ENCODE measurements at places on chromosomes 1 and 21.

GRCh38 chr1:170217517-170218256, 71.9 kb downstream of the NTMT2 start:
- DNase-seq, result no peak

DNA sequence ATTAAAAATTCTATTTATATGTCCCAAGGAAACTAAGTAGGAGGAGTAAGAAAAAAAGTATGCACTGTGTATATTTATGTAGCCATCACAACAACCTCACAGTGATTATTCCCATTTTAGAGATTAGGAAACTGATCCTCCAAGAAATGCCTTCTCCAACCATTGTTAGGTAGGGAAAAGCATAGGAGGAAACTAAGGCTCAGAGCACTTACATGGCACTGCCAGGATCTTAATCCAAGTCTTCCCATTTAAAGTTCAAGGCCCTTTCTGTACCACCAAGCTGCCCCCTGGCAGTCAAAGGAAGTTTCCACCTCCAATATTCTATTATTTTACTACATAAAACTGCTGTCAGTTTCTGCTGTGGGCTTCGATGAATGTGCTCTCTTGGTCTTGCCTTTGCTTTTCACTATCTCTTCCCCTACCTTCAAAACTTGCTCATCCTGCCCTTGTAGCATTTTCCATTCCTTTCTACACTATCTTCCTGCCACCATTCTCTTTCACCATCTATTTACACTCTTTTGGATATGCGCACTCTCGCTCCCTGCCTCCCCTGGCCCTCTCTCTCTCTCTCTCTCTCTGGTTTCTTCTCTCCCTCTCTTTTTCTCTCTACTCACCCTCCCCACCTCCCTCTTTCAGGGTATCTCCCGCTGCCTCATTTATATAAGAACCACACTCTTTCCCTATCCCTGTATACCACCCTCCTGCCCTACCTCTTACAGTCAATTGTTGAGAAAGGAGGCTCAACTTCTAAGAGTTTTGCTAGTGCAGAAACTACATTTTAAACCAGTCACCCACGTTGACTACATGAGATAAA, 34.0 kb downstream of the PUM1 start:
- DNase-seq, result no peak

GRCh38 chr1:151840421-151840820, 801 bp upstream of the C2CD4D start:
- DNase-seq, result no peak

DNA sequence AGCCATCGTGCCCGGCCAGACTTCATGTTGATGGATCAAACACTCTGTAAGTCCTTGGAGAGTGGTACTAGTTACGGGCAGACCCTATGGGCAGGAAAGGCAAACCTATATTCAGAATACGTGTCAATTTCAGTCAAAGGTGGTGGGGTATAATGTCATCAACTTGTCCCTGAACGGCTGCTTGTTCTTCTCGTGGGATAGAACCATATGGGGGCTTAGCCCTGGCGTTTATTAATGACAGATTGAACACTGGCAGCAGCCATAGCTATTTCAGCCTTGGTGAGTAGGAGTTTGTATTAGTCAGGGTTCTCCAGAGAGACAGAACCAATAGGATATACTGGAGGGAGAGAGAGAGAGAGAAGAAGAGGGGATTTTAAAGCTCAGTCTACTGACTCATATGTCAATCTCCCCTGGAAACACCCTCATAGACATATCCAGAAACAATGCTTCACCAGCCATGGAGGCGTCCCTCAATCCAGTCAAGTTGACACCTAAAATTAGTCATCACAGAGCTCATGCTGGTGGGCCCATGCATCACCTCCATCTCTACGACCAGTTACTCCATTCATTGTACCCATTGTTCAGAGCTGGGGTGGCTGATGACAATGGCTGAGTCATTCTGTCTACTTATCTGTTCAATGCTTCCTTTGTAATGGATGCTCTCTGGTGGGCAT, 16.1 kb upstream of the AQP10 start:
- no peak for DNase-seq

DNA sequence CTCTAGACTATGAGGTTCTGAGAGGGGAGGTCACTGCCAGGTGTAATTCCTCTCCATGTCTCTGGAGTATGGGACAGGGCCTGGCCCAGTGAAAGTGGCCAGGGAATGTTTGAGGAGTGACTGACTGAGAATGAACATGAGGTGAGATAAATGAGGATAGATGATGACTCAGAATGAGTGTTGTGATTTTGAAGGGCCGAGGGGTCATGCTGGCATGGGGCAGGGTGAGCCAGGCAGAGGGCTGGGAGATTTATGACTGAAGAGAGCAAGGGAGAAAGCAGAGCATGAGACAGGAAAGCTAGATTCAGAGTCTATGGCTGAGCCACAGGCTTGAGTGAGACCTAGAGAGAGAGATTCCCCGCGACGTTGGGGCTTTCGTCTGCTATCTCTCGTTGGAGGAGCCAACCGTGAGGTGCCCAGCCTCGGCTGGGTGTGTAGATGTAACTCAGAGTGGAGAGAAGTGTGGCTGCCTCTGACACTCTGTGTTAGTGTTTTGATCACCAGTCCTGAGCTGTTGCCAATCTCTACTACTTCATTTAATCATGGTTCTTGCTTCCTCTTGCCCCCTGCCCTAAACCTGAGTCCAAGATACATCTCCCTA, 50.1 kb downstream of the FOXD2 start:
- DNase-seq, result no peak

- no peak for DNase-seq
These were observed 123.7 kb upstream of the COP1 start for GRCh38 chr1:176330782-176331181.

- DNase-seq, result no peak
These were observed 1.1 kb downstream of the PBX1 start for GRCh38 chr1:164560121-164560541.

- no peak for DNase-seq
These were observed 498.7 kb downstream of the AMY1C start for GRCh38 chr1:104248385-104248784.

DNA sequence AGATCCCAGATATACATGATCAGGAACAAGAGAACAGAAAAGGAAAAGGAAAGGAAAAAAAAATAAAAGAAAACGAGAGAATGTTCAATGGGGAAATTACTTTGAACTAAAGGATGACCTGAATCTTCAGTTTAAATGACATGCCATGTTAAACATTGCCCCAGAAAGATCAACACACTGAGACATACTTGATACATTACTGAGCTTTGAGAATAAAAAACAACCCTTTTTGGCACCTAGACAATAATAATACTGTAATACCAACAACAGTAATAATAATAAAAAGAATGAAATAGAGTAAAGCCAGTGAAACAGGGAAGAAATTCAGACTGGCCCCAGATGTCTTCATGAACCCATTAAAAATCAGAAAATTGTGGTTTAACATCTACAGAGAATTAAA, 44.8 kb downstream of the CLIC6 start:
- no peak for DNase-seq

DNA sequence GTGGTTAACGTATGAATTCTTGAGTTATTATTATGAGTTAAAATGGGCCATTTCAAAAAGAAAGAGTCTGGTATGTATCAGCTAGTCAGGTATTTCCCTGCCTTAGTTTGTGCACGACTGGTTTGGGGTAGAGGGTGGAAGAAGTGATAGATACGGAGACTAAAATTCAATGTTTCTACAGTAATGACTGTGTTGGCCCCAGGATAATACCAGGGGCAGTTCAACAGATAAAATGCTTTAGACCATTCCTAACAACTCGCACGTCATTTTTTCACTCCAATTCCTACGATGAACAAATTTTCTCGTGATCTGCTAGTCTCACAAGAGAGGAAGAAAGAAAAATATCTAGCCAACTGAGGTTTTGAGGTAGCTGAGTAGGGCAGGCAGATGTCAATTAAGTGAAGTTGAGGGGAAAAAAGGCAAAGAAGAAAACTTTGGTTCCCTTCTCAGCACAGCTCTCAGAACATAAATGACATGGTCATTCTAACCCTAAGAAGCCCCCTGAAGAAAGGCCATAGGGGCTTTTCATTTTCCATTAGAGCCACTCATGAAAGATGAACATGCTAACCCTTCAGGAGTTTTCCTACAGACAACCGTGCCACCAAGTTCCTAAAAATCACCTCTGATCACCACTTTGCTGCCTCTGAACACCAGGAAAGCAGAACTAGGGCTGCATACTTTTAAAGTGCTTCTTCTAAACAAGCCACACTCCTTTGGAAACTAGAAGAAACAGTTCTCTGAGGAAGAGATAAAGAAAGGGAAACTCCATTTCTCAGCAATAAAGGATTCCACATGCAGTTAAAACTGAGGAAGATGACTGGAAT, 5.6 kb downstream of the MCOLN2 start:
- DNase-seq, result no peak

DNA sequence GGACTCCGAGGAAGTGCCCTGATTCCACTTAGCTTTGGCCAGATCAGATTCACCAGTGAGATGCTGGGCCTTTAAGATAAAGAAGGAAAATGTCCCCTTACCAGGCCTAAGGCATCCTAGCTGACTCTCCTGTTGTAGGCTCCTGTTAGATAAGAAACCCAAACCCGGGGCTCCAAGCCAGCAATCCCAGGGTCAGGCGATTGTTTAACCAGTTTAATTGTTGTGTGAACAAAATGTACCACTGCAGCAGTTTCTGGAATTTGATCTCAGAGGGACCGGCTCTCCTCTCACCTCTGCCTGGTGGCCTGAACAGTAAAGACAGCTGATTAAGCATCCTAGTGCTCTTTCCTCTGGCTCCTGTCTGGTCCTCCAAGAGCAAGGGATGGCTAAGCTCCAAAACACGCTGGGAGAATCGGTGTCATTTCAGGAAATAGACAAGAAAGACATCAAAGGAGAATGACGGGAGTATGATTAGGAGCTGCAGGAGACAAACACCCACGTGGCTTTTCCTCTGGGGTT, 9.3 kb upstream of the KLHDC8A start:
- DNase-seq, result no peak

DNA sequence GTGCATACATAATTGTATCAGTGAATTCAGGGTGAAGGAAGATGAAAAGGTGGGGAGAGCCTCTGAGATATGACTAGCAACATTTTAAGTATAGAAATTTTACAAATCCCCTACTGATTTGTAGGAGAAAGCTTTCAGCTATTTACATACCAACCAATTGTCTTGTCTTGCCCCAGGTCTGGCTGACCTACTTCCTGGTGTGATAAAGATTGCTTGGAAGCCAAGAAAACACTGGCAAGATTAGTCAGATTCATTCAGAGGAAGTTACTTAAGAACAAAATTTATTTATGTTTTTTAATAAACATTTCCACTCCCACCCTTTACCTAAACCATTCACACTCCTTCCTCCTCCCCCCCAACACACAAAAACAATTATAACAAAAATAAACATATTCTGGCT, 17.5 kb downstream of the PTGS2 start:
- no peak for DNase-seq

- no peak for DNase-seq
These were observed 101.5 kb upstream of the ADGRL2 start for GRCh38 chr1:81699234-81699633.

DNA sequence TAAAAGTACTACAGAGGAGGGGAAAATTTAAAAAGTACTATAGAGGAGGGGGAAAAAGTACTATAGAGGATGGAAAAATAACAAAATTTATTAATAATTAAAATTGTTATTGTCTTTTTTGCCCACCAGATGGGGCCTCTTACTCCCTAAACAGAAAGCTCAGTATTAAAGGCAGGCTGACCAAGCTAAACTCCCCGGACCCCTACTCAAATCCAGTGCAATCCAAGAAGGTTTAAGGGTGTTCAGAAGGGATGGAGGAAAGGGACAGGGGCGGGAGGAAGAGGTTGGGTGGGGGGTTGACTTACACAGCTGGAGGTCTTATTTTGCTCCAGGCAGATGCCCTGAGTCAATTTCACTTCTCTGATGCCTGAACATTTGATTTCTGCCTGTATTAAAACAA, 13.7 kb downstream of the CD34 start:
- DNase-seq, result peak; percentile 11

- no peak for DNase-seq
These were observed 9.6 kb downstream of the GSTM2 start for GRCh38 chr1:109677459-109677858.

- DNase-seq, result peak; percentile 76
These were observed 6.3 kb upstream of the KYAT3 start for GRCh38 chr1:88998716-88999115.

DNA sequence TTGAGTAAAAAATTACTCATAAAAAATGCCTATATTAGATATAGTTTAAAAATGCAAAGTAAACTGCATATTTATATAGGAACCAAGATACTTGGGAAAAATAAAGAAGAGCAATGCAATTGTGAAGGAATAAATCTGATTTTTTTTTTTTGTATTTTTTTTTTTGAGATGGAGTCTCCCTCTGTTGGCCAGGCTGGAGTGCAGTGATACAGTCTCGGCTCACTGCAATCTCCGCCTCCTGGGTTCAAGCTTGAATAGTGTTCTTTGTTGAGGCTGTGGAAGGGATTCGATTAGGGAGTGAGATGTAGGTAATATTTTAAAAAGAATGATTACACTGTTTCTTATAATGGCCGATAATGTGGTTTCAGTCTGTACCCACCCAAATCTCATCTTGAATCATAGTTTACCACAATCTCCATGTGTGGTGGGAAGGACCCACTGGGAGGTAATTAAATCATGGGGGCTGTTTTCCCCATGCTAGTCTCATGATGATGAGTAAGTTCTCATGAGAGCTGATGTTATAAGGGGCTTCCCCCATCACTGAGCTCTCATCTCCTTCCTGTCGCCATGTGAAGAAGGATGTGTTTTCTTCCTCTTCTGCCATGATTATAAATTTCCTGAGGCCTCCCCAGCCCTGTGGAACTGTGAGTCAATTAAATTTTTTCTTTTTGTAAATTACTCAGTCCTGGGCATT, 1765.9 kb downstream of the PLA2G4A start:
- no peak for DNase-seq

- DNase-seq, result no peak
These were observed 28.5 kb downstream of the RAB7B start for GRCh38 chr1:205974712-205975111.

DNA sequence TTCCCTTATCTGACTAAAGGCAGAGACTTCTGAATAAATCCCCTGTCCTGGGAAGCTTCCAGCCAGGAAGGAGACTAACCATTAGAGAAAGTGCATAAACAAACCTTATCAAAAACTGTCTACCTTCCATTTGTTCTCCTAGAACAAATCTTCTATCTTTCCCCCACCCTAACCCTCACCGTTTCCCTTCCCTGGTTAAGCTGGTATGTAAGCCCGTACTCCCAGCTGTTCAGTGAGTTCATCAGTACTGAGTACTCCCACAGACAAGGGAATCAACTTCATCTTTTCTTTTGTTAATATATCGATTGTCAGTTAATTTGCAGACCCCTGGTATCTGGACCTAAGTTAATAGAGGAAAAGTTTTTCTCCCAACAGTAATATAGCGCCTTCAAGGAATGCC, 20.1 kb upstream of the COG2 start:
- no peak for DNase-seq

- no peak for DNase-seq
These were observed 20.3 kb downstream of the PDC start for GRCh38 chr1:186440584-186440983.

All from NCI-H1105 (cell line).